Psoas muscle (tissue), 8 donors: ENCODE measurements at places on chromosomes 6 and 20. TPM values are rescaled to one million over a fixed set of nuclear protein-coding genes. Genes with fewer than 3 reads are reported as not detected.

Gene CLVS2
- total RNA-seq = 0.17 TPM

Gene ULBP2
- total RNA-seq = not detected

Gene BMP6
- total RNA-seq = 2.0 TPM

DNA sequence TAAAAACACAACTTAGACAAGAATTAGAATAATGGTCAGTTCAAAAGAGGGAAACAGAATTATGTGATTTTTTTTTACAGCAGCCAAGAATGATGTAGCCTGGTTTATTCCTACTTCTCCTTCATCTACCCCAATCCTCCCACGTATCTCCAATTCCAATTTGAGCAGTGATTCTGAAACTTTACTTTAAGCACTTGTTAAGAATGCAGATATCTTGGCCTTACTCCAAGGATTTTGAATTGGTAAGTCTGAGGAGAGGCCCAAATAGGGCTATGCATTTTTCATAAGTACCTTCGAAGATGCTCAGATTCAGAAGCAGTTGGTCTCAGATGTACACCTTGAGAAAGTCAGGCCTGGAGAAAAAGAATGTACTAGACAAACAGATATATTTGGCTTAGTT is 233.4 kb upstream of the FLRT3 start:
- no peak for DNase-seq

DNA sequence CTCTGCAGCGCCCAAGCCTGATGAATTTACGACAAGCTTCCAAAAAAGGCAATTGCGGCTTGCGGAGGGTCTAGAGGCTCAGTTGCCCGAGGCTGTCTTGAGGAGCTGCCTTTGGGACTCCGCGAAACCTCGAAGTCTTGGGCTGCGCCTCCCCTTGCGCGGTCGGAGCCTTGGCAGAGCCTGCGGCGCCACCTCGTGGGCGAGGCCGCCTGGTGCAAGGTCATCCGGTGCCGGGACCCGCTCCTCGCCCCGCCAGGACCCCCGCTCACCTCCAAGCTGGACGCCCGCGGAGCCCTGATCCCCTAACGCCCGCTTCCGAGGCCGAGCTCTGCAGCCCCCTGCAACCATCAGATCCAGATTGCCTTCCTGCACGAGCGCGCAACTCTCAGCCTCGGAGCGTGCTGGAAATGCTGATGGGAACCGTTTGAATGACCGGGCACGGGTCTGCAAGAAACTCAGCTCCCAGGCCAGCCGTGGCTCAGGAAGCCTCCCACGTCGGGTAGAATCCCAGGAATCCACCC is 14.9 kb upstream of the FAM210B start:
- DNase-seq = no peak

- no peak for DNase-seq
These were observed 313.6 kb downstream of the CDKAL1 start for GRCh38 chr6:20847904-20848303.

DNA sequence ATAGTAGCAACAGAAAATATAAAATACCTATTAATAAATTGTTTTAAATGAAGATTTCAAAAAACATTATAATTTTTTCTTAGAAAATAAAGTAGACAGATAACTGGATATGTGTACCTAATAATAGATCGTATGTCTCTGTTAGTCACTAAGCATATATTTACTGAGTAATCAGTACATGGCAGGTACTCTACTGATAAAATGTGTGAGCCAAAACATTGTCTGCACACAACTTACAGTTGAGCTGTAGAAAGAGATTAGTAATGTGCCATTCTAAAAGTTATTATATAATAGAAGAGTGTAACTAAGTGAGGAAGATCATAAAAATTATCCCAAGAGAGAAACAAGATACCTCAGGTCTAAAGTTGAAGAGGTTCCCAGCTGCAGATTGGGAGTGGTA is 929.9 kb upstream of the EPHA7 start:
- DNase-seq = no peak
